T-helper 17 cell (primary cell): ENCODE measurements at places on chromosomes 13 and 19.
A peak's percentile ranks its signal among the peaks of the same experiment; 100 is the strongest.

GRCh38 chr13:91078093-91078679, 269.3 kb upstream of the MIR17HG start:
- H3K36me3 ChIP-seq, result no peaks in the 10 kb centered on the region
- H3K4me1 ChIP-seq, result no peaks in the 10 kb centered on the region
- DNase-seq, result no peak
- no peaks in the 10 kb centered on the region for H3K27me3 ChIP-seq
- H3K27ac ChIP-seq, result no peak overlapping the region

- no peaks in the 10 kb centered on the region for H3K4me1 ChIP-seq
- no peaks in the 10 kb centered on the region for H3K27me3 ChIP-seq
- no peak overlapping the region for H3K4me3 ChIP-seq
- no peak overlapping the region for H3K27ac ChIP-seq
Measured at GRCh38 chr13:80082396-80083080, 258.4 kb downstream of the SPRY2 start.

DNA sequence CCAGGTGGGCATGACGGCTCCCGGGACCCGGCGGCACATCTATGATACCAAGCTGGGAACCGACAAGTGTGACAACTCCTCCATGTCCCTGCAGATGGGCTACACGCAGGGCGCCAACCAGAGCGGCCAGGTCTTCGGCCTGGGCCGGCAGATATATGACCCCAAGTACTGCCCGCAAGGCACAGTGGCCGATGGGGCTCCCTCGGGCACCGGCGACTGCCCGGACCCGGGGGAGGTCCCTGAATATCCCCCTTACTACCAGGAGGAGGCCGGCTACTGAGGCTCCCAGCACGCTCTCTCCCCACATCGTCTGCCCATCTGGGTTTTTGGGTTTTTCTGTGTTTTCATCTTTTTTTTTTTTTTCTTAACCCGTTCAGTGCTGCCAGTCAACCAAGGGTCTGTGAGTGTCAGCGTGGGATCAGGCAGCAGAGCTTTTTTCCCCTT, 2.3 kb upstream of the ABCA7 start:
- H3K27ac ChIP-seq, result peak overlapping the region; percentile 97
- peak overlapping the region; percentile 97 for H3K4me3 ChIP-seq
- DNase-seq, result no peak
- H3K4me1 ChIP-seq, result peaks cover 32% of the 10 kb centered on the region
- H3K27me3 ChIP-seq, result no peaks in the 10 kb centered on the region

DNA sequence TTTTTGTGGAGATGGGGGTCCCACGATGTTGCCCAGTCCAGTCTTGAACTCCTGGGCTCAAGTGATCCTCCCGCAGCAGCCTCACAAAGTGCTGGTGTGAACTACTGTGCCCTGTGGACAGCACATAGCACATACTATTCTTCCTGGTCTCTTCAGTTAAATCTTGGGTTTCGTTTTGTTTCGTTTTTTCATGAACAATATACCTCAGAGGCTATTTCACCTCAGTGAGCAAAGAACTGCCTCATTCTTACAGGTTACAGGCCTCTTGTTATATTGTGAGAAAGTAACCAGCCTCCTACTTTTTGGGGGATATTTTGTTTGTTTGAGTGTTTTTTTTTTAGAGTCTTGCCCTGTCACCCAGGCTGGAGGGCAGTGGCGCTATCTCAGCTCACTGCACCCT, 1.3 kb upstream of the C3 start:
- H3K36me3 ChIP-seq, result peaks cover 3% of the 10 kb centered on the region
- H3K27ac ChIP-seq, result no peak overlapping the region
- no peak for DNase-seq
- no peaks in the 10 kb centered on the region for H3K27me3 ChIP-seq

- H3K4me1 ChIP-seq, result peaks cover 18% of the 10 kb centered on the region
- H3K4me3 ChIP-seq, result no peak overlapping the region
- H3K27me3 ChIP-seq, result no peaks in the 10 kb centered on the region
- no peak overlapping the region for H3K27ac ChIP-seq
- DNase-seq, result no peak
- no peaks in the 10 kb centered on the region for H3K36me3 ChIP-seq
Measured at GRCh38 chr13:41915081-41915480, 45.8 kb downstream of the VWA8 start.

DNA sequence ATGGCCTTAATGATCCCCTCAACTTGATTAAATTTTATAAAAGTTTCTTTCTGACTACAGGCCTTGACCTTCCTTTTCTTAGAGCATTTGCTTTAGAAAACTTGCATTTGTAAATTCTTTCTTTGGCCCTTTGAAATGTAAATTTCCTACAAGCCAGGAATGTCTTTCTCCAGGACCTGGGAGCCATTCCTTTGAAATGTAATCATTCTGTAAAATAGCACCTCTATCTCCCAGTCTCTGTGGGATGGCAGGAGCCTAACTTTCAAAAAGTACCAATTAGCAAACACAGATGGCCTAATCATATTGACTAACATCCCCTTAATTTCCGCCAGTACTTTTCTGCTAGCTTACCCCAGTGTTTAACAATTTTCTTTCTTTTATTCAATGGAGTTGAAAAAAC, 1394.2 kb upstream of the ATXN8OS start:
- no peaks in the 10 kb centered on the region for H3K27me3 ChIP-seq
- no peaks in the 10 kb centered on the region for H3K36me3 ChIP-seq
- no peak for DNase-seq
- no peak overlapping the region for H3K27ac ChIP-seq

- no peaks in the 10 kb centered on the region for H3K27me3 ChIP-seq
- H3K36me3 ChIP-seq, result no peaks in the 10 kb centered on the region
- H3K4me1 ChIP-seq, result no peaks in the 10 kb centered on the region
- DNase-seq, result no peak
- no peak overlapping the region for H3K4me3 ChIP-seq
Measured at GRCh38 chr13:67833564-67833963, 603.4 kb upstream of the PCDH9 start.
